ENCODE measurements at places on chromosomes 5 and 9. TPM values are rescaled to one million over a fixed set of nuclear protein-coding genes. Genes with fewer than 3 reads are reported as not detected.

CD14 gene
- 4.1 TPM for total RNA-seq

ADCY2 gene
- total RNA-seq: not detected

PCDHGA8 gene
- 0.09 TPM for total RNA-seq

DNA sequence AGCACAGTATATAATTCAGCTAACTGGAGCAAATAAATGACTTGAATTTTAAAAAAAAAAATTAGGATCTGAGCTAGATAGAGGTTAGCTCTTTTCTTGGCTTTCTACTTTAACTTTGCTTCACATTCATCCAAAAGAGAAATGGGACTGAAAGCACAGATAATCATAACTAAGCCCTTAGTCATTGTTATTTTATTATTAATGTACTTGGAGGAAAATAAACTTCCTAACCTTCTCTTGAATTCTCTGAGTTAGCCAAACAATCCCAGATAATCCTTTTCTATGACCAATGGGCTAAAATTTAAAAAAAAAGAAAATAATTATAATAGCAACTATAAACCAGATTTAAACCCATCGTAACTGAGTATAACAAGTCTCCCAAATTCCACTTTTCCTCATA lies 57.6 kb upstream of the RASA1 start:
- no peak for DNase-seq
- H3K27me3 ChIP-seq: no peaks in the 10 kb centered on the region
- H3K36me3 ChIP-seq: peaks cover 6% of the 10 kb centered on the region
- no peak overlapping the region for H3K4me3 ChIP-seq
- H3K27ac ChIP-seq: no peak overlapping the region

SPINK4 gene
- total RNA-seq: not detected

DNA sequence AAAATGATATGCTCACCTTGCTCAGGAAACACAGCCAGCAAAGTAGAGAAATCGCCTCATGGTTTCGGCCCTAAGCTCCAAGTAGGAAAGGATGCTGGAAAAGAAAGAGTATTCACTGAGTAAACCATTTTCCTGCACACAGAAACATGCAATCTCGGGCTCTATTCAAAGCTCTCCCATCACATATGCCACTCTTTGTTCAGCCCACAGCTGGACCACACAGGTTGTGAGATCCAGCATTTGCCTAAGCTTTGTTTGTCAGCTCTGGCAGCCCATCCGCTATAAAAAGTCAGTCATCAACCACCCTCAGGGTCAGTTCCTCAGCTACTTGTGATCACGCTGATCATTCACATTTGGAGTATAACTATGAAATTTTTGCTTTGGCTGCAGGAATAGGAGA lies 96.5 kb upstream of the SMARCA2 start:
- H3K36me3 ChIP-seq: no peaks in the 10 kb centered on the region
- H3K4me1 ChIP-seq: no peaks in the 10 kb centered on the region
- DNase-seq: no peak
- no peak overlapping the region for H3K27ac ChIP-seq
- peaks cover 9% of the 10 kb centered on the region for H3K27me3 ChIP-seq
- no peak overlapping the region for H3K4me3 ChIP-seq

DNA sequence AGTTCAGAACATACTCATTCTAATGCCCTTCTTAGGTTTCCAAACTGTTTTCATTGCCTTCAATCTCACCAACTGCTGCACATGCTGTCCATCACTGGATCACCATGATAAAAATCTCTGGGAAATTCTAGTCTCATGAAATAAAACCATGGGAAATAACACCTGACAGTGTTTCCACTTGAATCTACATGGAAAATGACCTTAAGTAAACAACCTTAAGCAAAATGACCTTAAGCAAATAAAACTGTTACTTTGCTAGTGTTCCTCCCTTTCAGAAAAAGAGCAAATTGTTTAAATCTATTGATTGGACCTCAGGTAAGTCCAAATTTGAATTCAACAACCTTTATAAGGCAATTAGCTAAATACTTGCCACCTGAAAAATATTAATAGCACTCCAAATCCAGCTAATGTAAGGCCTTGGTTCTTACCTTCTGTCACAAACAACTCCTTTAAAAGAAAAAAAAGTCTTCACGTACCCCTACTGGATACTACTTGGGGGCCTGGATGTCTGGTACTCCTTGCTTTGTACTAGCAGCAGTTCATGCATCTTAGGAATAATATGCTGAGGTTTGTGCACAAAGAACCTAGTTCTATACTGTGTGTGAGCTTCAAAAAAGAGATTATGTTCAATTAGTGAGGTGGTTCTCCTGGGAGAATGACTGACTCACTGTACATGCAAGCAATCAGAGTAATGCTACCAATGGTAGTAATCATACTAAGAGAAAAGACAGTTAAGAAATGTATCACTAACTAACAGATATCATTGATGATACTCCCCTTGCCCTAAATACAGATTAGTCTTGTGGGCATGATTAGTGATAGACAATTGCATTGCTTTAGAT lies 630.4 kb downstream of the PSAT1 start:
- no peaks in the 10 kb centered on the region for H3K36me3 ChIP-seq
- H3K27me3 ChIP-seq: no peaks in the 10 kb centered on the region

GPRIN1 gene
- total RNA-seq: 1.5 TPM

SAPCD2 gene
- total RNA-seq: 30.0 TPM

DNA sequence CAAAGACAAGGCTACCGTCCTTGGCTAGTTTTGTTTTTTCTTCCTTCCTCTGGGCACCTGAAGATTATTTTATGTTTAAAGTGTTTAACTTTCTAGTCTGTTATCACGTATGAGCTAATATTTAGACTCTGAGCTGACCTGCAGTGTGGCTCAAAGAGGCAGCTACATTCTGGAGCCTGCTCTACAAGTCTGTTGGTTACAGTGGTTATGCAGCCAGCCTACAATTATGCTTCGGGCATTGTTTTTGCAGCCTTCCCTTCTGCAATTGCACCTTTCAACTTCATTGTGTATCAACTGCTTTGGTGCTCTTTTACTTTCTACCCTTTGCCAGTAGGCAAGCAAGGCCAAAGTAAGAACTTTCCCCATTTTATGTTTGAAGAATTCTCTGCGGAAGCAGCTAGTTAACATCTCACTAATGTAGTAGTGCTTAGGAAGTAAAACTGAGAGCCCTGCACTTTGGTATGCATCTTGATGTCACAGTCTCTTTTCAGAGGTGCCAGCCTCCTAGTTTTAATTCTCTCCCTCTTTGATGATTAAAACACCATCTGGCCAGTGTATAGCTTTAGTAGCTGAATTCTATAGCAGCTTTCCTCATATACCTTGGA lies 322.1 kb downstream of the FAM170A start:
- no peak for DNase-seq
- H3K4me1 ChIP-seq: no peaks in the 10 kb centered on the region
- H3K4me3 ChIP-seq: no peak overlapping the region
- no peaks in the 10 kb centered on the region for H3K27me3 ChIP-seq
- no peaks in the 10 kb centered on the region for H3K36me3 ChIP-seq

GRCh38 chr5:143733665-143734455 lies 78.1 kb upstream of the HMHB1 start:
- H3K36me3 ChIP-seq: no peaks in the 10 kb centered on the region
- H3K4me1 ChIP-seq: no peaks in the 10 kb centered on the region
- DNase-seq: no peak
- no peak overlapping the region for H3K4me3 ChIP-seq
- H3K27ac ChIP-seq: no peak overlapping the region

DNA sequence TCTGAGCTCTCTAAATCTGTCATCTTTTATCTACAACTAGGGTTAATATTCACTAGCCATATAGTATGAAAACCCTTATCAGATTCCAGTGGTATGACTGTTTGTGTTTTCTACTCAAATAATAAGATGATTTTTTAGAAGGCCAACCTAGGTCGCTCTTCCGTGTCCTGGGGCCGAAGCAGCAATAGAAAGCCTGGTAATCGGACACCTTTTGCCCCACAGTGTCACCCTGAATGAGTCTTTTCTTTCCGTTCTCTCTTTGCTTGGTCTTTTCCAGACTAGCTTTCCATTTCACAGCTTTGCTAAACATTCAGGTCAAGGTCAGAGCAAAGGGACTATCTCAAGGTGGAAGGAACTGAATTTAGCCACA lies 243.3 kb upstream of the ANKRD55 start:
- peaks cover 9% of the 10 kb centered on the region for H3K4me1 ChIP-seq
- H3K36me3 ChIP-seq: no peaks in the 10 kb centered on the region
- DNase-seq: no peak
- no peak overlapping the region for H3K4me3 ChIP-seq
- no peak overlapping the region for H3K27ac ChIP-seq

GRCh38 chr5:156589946-156590216 lies 260.2 kb upstream of the PPP1R2B start:
- H3K4me1 ChIP-seq: no peaks in the 10 kb centered on the region
- no peaks in the 10 kb centered on the region for H3K36me3 ChIP-seq
- peaks cover 27% of the 10 kb centered on the region for H3K27me3 ChIP-seq
- no peak overlapping the region for H3K27ac ChIP-seq

DNA sequence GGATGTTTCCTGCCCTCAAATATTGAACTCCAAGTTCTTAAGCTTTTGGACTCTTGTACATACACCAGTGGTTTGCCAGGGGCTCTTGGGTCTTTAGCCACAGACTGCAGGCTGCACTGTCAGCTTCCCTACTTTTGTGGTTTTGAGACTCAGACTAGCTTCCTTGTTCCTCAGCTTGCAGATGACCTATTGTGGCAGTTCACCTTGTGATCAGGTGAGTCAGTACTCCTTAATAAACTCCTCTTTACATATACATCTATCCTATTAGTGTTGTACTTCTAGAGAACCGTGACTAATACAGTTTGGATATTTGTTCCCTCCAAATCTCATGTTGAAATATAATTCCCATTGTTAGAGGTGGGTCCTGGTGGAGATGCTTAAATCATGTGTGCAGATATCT lies 681.9 kb upstream of the ARRDC3 start:
- DNase-seq: no peak
- H3K36me3 ChIP-seq: no peaks in the 10 kb centered on the region
- H3K4me1 ChIP-seq: no peaks in the 10 kb centered on the region

INSYN2B gene
- total RNA-seq: not detected

GRCh38 chr5:107486489-107486888 lies 184.2 kb downstream of the EFNA5 start:
- H3K27me3 ChIP-seq: peaks cover 5% of the 10 kb centered on the region
- no peak overlapping the region for H3K27ac ChIP-seq
- H3K36me3 ChIP-seq: peaks cover 8% of the 10 kb centered on the region
- H3K4me3 ChIP-seq: no peak overlapping the region

GRCh38 chr5:118052503-118052902 lies 935.8 kb downstream of the DTWD2 start:
- no peaks in the 10 kb centered on the region for H3K4me1 ChIP-seq
- no peak overlapping the region for H3K27ac ChIP-seq
- no peaks in the 10 kb centered on the region for H3K36me3 ChIP-seq

DNA sequence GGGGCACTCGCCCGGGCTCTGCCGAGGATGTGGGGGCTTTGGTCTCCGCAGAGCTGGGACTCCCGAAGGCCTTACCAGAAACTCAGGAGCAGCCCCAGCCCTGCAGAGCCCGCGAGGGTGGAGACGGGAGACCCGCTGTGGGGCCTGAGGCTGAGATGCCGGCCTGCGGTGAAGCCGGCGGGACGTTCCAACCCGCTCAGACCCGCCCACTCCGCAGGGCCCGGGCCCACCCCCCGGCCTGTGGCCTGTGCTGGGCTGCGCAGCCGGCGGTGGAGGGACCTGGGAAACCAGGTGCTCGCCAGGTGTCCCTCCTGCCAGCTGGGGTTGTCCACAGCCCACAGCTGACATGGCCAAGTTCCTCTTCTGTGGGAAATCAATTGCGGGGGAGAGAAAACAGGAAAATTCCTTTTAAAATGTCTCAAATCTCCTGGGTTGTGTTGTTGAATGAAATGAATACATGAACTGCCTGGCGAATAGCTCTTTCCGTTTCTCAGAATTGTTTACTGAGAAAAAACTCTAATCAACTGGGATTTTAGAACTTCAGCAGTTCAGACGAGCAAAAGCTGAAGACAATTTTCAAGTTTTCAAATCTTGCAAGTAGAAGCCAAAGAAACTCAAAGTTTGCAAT lies 49.0 kb upstream of the IRX4 start:
- H3K27ac ChIP-seq: no peak overlapping the region
- H3K4me1 ChIP-seq: no peaks in the 10 kb centered on the region
- H3K36me3 ChIP-seq: no peaks in the 10 kb centered on the region
- H3K27me3 ChIP-seq: peaks cover 25% of the 10 kb centered on the region
- no peak for DNase-seq
- no peak overlapping the region for H3K4me3 ChIP-seq

GPR151 gene
- not detected for total RNA-seq

BOD1 gene
- total RNA-seq: 21.5 TPM

GABRB2 gene
- not detected for total RNA-seq

KIF20A gene
- total RNA-seq: 52.4 TPM

GRCh38 chr5:177445917-177446199 lies 756 bp upstream of the PRR7 start:
- H3K4me1 ChIP-seq: peaks cover 30% of the 10 kb centered on the region
- DNase-seq: no peak
- H3K27ac ChIP-seq: peak overlapping the region; percentile 87
- no peaks in the 10 kb centered on the region for H3K27me3 ChIP-seq

DNA sequence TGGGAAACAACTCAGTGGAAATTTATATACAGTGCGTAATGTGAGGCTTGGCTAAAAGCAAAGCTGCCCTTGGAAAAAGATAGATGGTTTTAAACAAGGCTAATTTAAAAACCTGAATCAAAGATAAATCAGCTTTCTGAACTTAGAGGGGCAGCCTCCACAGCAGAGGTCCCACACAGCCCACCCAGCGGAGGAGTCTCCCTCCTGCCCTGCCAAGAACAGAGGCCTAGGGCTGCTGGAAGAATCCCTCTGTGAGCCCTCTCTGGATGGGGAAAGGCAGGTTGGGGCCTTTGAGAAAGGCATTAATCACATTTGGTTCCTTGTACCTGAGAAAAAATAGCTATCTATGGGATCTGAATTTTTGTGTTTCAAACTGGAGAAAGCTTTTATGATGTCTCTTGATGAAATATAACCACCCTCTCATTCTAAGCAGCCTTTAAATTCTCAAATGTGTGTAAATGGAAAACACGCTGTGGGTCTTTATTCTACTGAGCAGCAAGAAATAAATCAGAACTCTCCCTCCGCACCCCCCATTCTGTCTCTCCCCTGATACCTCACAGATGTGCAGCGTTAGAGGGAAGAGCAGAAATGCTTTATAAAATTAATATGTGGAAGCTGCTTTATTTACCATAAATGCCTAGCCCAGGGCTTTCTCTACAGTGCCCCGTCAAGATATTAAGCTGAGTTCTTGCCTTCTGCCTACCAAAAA lies 329.2 kb downstream of the EFNA5 start:
- no peaks in the 10 kb centered on the region for H3K4me1 ChIP-seq
- H3K27ac ChIP-seq: no peak overlapping the region
- no peak for DNase-seq
- H3K4me3 ChIP-seq: no peak overlapping the region
- no peaks in the 10 kb centered on the region for H3K36me3 ChIP-seq
- H3K27me3 ChIP-seq: no peaks in the 10 kb centered on the region

NEUROG1 gene
- not detected for total RNA-seq

GABRA1 gene
- not detected for total RNA-seq

HACD4 gene
- 16.6 TPM for total RNA-seq

- no peaks in the 10 kb centered on the region for H3K36me3 ChIP-seq
- H3K4me1 ChIP-seq: no peaks in the 10 kb centered on the region
- H3K4me3 ChIP-seq: no peak overlapping the region
Measured at GRCh38 chr5:21684992-21685391, 1168.2 kb downstream of the CDH12 start.

PRRC1 gene
- 41.0 TPM for total RNA-seq

Data from activated naive CD8-positive, alpha-beta T cell treated with anti-CD3 and anti-CD28 coated beads, Interleukin-2, amount 10 ng/mL, durations not matched to agents 7 days and 5 days (primary cell).